ENCODE measurements at places on chromosomes 3 and 15.

DNA sequence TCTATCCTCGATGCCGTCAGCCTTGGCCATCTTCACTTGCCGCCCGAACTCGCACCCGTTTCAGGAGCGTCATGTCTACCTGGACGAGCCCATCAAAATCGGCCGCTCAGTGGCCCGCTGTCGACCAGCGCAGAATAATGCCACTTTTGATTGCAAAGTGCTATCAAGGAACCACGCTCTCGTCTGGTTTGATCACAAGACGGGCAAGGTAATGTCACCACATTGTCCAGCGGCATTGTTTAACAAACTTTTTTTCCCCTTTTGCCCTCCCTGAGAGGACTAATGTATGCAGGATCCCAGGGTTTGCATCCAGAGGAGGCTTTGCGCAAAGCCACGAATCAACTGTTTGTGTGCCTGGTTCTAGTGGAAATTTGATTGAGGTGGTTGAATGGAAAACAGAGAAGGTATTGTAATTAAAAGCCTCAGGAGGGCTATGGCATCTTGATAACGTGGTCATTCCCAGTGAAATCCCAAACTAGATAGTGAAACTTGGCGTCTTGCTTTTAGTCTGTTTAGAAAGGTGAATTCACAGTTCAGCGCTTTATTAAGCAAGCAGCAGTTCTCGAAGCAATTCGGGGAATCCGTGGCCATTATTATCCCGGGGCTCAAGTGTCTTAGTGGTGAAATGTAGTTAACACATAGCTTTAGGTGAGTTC is 1.7 kb downstream of the SLMAP start:
- no peak for DNase-seq

DNA sequence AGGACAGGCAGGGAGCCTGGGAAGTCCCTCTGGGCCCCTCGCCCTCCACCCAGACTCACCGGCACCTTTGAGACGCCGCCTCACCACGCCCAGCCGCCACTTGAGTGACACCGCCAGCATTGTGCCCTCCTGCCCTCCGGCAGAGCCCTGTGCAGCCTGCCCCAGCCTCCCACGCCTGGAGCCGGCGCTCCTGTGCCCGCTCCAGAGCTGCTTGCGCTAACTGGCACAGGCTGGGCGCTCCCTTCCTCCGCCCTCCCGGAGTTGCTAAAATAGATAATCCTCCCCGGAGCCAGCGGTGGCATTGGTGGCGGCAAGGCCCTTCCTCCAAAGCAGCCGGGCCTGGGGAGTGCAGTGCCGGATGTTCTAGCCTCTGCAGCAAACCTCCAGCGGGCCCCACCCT is 15.7 kb upstream of the GRIP2 start:
- DNase-seq: peak; percentile 16

DNA sequence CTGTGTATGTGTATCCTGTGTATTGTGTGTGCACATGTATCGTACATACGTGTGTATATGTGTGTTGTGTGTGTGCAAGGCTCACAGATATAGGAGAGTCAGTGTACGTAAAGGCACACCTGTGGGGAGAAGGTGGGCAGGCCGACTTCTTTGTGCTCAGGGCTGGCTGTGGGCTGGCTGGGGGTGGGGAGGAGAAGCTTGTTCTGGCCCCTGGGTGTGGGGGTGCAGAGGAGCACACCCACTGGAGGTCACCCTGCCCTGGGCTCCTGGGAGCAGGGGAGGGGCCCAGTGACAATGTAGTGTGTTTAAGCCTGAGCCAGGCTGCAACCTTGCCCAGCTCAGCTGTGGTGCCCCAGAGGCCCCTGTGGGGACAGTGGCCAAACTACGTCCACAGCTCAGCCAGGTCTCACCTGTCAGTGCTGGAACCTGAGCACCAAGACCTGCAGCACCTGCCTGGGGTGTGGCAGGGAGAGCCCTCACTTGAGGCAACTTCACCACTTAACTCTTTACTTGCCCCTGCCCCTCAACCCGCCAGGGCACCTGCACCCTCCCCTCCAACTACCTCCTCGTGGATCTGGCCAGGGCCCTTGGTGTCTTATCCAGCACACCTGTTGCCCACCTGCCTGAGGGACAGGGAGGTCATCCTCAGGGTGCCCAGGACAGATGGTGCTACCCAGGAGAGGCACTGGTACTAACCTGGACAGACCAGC is 2.6 kb upstream of the HHATL start:
- no peak for DNase-seq

DNA sequence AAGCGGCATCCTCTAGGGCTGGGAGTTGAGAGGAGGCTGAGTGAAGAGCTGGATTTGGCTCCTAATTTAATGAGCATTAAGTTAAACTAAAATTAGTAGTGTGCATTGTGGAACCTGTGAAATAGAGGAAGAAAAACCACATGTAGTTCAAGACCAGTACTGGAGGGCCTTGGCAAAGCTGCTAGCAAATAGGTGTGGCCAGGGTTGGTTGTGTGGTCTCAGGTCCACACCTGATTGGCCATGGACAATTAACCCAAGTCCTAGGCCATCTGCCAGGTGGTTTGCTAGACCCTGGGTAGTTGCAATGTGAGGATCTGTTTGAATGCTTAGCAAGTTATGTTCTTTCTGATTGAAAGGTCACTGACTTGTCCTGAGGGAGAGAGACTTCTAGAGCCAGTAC is 275.5 kb downstream of the PDCD6IP start:
- no peak for DNase-seq

DNA sequence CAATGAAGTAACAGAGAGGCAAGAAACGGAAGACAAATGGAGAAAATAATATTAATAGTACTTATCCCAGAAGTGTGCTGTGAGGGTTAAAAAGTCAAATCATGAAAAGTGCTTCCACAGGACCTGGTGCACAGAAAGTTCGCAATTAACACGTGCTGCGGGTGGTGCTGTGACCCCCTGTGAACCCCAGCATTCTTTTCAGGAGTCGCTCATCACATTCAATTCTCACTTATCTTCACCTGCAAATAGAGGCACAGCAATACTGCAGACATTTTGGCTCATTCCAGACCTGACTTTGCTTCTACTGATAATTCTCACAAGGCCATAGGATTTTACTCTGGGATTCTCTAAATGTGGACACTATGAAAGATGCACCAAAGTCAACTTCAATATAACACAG is 584.4 kb downstream of the GRM7 start:
- no peak for DNase-seq

DNA sequence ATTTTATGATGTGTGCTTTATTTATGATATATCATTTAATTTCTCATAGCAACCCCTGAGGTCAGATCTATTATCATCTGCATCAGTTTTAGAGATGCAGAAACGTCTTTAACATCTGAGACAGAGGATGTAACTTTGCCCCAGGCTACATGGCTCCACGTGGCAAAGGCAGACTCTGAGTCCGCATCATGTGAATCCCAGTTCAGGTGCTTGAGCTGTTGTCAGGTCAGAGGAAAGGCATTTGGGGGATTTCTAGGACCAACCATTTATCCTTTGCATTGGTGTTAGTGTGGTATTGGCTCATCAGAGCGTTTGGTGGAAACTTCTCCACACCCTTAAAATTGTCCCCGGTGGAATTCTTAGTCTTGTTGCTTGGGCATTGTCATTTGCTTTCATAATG is 10.8 kb downstream of the CACNA2D3 start:
- DNase-seq: no peak

DNA sequence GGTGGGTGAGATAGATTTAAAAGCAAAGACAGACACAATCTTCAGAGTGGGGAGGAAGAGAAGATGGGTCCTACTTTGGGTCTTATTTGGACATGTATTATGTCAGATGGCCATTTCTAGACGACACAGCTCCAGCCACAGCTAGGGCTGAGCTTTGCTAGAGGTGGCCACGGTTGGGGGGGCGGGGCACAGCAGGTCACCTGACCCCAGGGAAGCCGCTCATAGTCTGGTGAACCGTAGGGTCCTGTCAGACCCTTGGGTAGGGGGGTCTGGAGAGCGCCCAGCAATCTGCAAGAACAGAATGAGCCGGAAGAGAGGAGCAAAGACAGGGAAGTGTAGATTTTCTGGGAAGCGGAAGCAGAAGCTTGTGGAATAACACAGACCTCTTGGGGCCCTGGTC is 6.6 kb downstream of the EPB42 start:
- no peak for DNase-seq

DNA sequence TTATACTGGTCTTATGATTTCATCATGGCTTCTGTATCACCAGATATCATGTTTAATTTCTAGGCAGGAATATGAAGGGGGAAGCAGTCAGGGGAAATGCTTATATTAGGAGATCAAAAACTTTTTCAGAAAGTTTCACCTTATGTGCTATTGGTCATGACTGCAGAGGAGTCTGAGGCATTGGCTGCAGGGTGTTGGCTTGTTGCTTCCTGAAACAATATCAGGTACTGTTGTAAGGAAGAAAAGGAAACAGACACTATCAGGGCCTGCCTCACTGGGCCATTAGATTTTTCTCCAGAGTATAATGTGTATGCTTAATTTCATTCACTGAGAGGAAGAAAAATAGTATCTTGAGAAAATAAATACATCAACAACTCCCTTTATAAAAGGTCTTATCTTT is 34.7 kb downstream of the LEKR1 start:
- DNase-seq: no peak

DNA sequence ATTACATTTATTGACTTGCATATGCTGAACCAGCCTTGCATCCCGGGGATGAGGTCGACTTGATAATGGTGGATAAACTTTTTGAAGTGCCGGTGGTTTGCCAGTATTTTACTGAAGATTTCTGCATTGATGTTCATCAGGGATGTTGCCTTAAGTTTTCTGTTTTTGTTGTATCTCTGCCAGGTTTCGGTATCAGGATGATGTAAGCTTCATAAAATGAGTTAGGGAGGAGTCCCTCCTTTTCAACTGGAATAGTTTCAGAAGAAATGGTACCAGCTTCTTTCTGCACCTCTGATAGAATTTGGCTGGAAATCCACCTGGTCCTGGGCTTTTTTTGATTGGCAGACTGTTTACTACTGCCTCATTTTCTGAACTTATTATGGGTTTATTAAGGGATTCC is 250.8 kb downstream of the TBC1D5 start:
- no peak for DNase-seq

DNA sequence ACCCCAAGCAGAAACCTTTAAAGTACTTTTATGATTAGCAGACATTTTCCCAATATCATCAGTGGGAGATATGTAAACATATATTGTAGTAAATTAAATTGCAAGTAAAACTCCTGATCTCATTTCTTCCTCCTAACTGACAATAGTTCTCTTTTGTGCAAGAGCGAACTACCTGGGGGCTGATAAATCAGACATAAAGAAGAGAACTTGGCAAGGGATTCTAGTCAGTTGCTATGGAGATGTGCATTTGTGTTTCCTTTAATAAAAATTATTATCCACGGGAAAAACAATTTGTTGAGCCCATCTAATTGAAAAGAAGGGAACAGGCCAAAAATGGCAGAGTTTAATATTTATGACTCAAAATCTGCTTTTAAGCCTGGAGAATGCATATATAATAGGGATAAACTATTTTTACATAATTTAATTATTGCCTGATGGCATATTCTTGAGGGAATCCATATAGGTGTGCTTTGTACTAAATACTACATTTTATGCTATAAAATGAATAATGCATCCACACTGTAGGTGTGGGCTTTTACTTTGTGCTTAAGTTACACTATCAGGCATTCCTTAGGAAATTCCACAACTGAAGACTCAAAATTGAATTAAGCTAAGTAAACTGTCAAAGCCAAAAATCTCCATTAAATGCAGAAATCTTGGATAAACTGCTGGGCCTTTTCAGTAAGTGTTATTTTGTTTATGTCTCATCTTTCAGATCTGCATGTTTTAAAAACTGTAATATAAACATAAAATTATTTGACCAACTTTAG is 258.1 kb downstream of the ERC2 start:
- DNase-seq: no peak

GRCh38 chr3:160677459-160677881 is 510 bp downstream of the ARL14 start:
- no peak for DNase-seq

- DNase-seq: no peak
Measured at GRCh38 chr3:101615525-101615924, 41.5 kb downstream of the PCNP start.

- DNase-seq: no peak
Measured at GRCh38 chr15:92906020-92906419, 5.9 kb downstream of the CHD2 start.

GRCh38 chr15:91867581-91868026 is 14.1 kb downstream of the SLCO3A1 start:
- DNase-seq: no peak

DNA sequence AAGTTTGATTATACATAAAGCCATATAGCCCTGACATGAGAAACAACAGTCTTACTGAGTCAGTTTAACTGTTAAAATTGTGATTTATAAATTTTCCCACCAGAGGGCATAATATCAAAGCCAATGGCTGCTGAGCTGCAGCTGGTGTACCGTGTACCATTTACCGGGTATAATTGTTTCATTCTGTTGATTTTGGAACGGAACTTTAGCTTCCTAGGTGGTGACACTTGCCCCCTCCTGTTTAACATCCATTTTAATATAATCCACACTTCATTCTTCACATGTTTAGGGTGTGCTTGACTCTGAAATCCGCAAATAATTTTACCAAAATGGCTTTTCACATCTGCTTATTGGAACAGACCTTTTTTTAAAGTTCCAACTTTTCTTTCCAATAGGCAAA is 72.8 kb downstream of the SLC9A9 start:
- no peak for DNase-seq

GRCh38 chr3:5616873-5617272 is 429.4 kb downstream of the EDEM1 start:
- no peak for DNase-seq

DNA sequence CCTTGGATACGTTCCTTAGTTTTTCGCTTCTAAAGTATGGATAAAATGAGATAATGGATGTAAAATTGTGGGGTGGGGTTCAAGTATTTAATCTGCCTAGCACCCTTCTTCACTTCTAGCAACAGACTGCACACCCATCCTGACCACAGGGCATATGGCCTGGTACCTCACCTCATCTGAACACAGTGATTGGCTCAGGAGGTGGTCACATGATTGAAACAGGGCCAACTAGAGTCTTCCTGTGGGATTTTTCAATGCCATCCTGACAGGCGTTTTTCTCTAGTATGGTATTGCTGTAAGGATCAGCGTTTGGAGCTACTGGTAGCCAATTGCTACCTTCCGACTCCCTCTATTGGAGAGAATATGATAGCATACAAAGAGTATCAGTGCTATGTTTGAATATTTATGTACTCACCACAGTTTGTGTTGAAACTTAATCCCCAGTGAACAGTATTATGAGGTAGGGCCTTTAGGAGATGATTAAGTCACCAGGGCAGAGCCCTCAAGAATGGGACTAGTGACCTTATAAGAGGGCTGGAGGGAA is 172.2 kb downstream of the PPM1L start:
- DNase-seq: no peak

GRCh38 chr15:48765022-48765421 is 45.8 kb downstream of the CEP152 start:
- no peak for DNase-seq
